Esophagus squamous epithelium (tissue), 5 donors: ENCODE measurements at places on chromosomes 2 and 18.

GRCh38 chr2:54772531-54772930 lies 49.1 kb downstream of the EML6 start:
- DNase-seq: no peak
- H3K4me1 ChIP-seq: peaks cover 21% of the 10 kb centered on the region
- H3K27ac ChIP-seq: no peak overlapping the region

- H3K27ac ChIP-seq: no peak overlapping the region
- no peak overlapping the region for H3K4me3 ChIP-seq
- H3K36me3 ChIP-seq: no peaks in the 10 kb centered on the region
- H3K4me1 ChIP-seq: peaks cover 41% of the 10 kb centered on the region
- no peak for DNase-seq
- no peaks in the 10 kb centered on the region for H3K27me3 ChIP-seq
Observed at GRCh38 chr2:168469281-168469988, 13.4 kb downstream of the CERS6 start.

DNA sequence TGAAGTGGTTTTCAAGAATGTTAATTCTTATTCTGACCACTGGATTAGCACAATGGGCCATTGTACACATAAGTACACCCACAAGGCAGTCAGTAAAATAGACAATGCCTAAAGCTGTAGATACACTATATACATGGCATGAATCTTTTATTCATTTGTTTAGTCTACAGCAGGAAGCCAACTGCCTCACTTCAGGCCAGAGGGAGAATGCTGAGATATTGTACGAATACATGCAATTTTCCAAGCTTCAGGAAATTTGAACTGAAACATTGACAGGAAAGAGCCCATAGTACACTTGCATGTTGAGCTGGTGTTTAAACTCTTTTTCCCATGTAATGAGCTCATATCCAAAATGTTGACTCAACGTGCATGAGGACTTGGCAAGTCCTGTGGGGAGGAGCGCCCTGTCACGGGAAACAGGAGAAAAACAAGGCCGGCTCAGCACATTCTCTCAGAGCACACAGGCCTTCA lies 111.6 kb upstream of the CYP1B1 start:
- no peaks in the 10 kb centered on the region for H3K27me3 ChIP-seq
- H3K36me3 ChIP-seq: no peaks in the 10 kb centered on the region
- H3K4me1 ChIP-seq: no peaks in the 10 kb centered on the region

DNA sequence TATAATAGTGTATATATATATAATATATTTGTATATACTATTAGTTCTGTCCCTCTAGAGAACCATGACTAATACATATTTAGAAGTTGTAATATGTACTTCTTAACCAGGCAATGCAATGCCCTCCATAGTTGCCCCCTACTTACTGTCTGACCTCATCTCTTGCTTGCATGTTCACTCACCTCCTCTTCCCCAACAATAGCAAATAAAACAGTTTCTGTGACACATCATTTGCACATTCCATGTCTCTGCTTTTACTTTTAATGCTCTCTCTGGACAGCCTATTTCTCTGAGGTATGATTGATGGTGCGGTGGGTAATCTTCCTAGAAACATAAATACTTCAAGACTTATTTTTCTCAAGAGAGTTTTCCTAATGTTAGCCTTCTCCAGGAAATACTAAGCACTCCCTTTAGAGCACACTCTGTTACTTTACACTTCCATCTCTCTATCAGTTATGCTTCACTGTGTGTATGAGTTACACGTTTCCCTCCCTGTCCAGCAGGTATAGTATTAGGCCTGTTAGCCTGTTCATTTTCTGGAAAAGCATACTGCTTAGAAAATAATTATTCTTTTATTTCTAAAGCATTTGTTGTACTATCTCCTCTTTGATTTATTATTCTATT lies 295.6 kb upstream of the LRATD1 start:
- H3K36me3 ChIP-seq: no peaks in the 10 kb centered on the region
- DNase-seq: no peak
- no peaks in the 10 kb centered on the region for H3K4me1 ChIP-seq
- H3K4me3 ChIP-seq: no peak overlapping the region
- no peak overlapping the region for H3K27ac ChIP-seq

GRCh38 chr18:34772887-34773286 lies 62.8 kb downstream of the DTNA start:
- DNase-seq: no peak
- peak overlapping the region; percentile 15 for H3K27ac ChIP-seq
- no peaks in the 10 kb centered on the region for H3K36me3 ChIP-seq
- no peak overlapping the region for H3K4me3 ChIP-seq

DNA sequence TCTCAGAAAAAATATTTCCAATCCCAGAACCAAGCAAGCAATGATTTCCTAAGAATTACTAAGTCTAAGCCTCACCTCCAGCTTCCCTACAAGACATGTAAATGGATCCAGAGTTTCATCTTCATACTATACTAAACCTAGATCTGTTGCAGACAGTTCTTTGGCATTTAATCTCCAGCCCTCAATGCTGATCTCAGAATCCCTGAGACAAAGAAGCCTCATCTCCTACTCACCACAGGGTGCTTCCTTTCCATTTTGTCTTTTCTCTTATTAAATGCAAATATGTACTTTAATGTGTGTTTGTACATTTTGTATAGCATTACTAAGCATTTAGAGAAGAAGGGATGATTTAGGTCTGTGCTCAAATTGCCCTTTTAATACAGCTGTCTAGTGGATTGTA lies 954.9 kb downstream of the TDRD15 start:
- no peaks in the 10 kb centered on the region for H3K4me1 ChIP-seq
- no peaks in the 10 kb centered on the region for H3K36me3 ChIP-seq
- H3K4me3 ChIP-seq: no peak overlapping the region
- DNase-seq: no peak

- no peaks in the 10 kb centered on the region for H3K27me3 ChIP-seq
- no peaks in the 10 kb centered on the region for H3K4me1 ChIP-seq
- no peak overlapping the region for H3K27ac ChIP-seq
- no peak for DNase-seq
- no peak overlapping the region for H3K4me3 ChIP-seq
Observed at GRCh38 chr2:66041902-66042657, 392.8 kb upstream of the MEIS1 start.

GRCh38 chr18:48355276-48356115 lies 53.7 kb downstream of the ZBTB7C start:
- H3K4me1 ChIP-seq: peaks cover 11% of the 10 kb centered on the region
- no peak overlapping the region for H3K27ac ChIP-seq
- no peaks in the 10 kb centered on the region for H3K36me3 ChIP-seq
- DNase-seq: no peak
- H3K4me3 ChIP-seq: no peak overlapping the region

GRCh38 chr2:165440367-165440766 lies 29.1 kb upstream of the CSRNP3 start:
- no peak for DNase-seq
- no peaks in the 10 kb centered on the region for H3K4me1 ChIP-seq
- no peaks in the 10 kb centered on the region for H3K36me3 ChIP-seq
- no peaks in the 10 kb centered on the region for H3K27me3 ChIP-seq
- H3K4me3 ChIP-seq: no peak overlapping the region

- H3K36me3 ChIP-seq: no peaks in the 10 kb centered on the region
- no peaks in the 10 kb centered on the region for H3K4me1 ChIP-seq
- DNase-seq: no peak
- H3K4me3 ChIP-seq: no peak overlapping the region
Observed at GRCh38 chr18:55547705-55548056, 40.3 kb downstream of the TCF4 start.

- no peak for DNase-seq
- no peak overlapping the region for H3K4me3 ChIP-seq
- no peaks in the 10 kb centered on the region for H3K4me1 ChIP-seq
- no peaks in the 10 kb centered on the region for H3K36me3 ChIP-seq
- no peak overlapping the region for H3K27ac ChIP-seq
- no peaks in the 10 kb centered on the region for H3K27me3 ChIP-seq
Observed at GRCh38 chr2:26900831-26901321, 52.9 kb downstream of the DPYSL5 start.

DNA sequence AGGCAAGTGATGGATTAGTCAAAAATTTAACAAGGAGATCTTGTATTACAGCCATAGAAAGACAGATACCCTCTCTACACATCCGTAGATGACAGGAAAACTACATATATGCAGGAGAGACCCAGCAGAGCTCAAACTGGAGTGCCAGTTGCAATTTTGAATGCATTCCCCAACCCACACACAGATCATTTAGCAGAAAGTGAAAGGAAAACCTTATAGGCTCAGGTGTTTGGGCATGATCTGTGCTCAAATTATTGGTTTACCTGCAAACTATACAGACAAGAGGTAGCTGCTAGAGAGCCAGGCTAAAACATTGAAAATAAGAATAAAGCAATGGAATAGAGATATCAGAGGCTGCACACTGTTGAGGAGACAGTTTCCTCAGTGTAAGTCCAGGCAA lies 51.8 kb downstream of the RAB3GAP1 start:
- H3K4me3 ChIP-seq: no peak overlapping the region
- no peaks in the 10 kb centered on the region for H3K4me1 ChIP-seq
- H3K27ac ChIP-seq: no peak overlapping the region
- H3K36me3 ChIP-seq: peaks cover 7% of the 10 kb centered on the region
- no peak for DNase-seq

DNA sequence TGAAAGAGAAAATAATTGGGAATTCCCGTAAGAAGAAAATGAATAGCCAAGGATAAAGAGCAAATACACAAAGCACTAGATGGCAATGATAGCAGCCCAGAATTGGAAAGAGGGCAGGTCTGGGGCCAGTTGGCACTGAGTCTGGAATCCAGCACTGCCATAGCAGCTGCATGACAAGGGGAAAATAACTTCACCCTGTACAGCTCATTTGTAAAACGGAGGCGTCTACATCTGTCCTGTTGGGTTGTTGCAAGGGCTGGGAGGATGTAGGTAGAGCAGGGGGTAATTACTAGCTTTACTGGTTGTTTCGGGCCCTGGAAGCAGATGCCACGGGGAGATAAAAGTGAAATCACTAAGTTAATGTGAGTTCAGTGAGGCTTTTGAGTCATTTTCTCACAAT lies 110.0 kb upstream of the RASGRP3 start:
- H3K27me3 ChIP-seq: no peaks in the 10 kb centered on the region
- no peak overlapping the region for H3K4me3 ChIP-seq
- H3K27ac ChIP-seq: peak overlapping the region; percentile 47
- DNase-seq: no peak

GRCh38 chr2:206713746-206714145 lies 4.5 kb downstream of the DYTN start:
- DNase-seq: no peak
- H3K36me3 ChIP-seq: no peaks in the 10 kb centered on the region
- no peak overlapping the region for H3K4me3 ChIP-seq
- H3K27ac ChIP-seq: no peak overlapping the region
- H3K4me1 ChIP-seq: no peaks in the 10 kb centered on the region
- no peaks in the 10 kb centered on the region for H3K27me3 ChIP-seq

DNA sequence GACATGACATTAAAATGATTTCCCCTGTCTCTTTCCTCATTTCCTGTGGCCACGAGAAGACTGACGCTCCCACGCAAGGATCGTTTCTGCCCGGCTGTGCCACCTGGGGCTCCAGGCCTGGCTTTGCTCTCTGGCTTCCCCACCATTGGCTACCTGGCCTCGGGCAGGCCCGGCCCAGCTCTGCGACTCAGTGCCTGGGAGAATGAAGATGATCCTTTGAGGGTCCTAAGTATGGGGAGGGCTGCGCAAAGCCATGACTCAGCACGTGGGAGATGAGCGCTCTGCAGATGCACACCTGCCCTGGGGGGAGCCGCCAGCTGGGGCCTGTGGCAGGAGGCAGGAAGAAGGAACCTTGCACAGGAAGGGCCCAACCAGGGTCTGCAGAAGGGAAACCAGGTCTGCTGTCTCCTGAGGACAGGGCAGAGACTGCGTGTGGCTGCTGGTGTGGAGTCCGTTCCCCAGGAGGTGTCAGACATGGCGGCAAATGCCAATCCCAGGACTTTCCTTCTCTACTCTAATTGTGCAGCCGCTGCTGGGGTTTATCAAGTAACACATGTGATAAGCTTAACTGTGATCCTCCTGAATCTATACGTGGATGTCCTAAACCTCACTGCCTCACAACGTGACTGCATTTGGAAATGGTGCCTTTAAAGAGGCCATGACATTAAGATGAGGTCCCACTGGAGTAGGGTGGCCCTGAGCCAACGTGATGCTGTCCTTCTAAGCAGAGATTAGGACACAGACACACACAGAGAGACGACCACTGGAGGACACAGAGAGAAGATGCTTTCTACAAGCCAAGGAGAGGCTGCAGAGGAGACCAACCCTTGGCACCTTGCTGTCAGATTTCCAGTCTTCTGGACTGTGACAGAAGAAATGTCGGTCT lies 32.9 kb downstream of the MBP start:
- no peak for DNase-seq
- peak overlapping the region; percentile 90 for H3K27ac ChIP-seq
- no peaks in the 10 kb centered on the region for H3K27me3 ChIP-seq

DNA sequence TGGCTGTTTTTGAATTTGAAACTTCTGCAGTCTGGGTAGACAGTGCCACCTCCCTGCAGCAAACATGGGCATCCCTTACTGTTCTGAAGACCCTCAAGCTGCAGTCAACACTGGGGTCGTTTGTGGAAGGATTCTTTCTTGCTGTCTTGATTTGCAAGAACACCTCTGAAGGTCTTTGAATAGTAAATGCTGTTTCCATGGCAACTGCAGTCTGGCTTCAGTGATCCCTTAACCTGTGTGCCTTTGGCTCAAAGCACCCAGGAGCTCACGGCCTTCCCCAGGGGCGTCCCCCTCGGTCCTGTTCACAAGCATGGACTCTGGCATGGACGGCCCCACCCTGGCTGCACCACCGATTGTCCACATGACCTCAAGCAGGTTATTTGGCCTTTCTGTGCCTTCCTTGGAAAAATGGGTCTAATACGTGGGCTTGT lies 38.3 kb downstream of the LRRFIP1 start:
- no peak for DNase-seq
- H3K27me3 ChIP-seq: peaks cover 22% of the 10 kb centered on the region
- no peaks in the 10 kb centered on the region for H3K36me3 ChIP-seq

DNA sequence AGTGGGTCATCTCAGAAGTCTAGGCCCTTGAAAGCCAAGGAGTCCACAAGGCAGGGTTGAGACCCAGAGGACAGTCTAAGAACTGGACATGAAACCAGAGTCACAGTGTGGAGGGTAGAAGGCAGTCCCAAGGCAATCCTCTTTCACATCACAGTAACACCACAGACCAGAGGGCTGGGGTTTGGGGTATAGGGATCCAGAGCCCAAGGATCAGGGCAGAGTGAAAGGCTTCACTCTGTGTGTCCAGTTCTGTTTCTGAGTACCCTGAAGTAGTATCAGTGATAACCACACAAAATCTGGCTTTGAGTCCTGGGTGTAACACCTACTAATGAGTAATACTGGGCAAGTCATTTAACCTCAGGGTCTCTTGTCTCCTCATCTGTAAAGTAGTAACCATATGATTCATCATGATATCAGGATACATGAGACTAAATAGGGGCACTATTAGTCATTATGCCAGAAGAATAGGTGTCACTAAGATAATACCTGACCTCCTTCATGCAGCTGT lies 91.0 kb downstream of the ICA1L start:
- no peak overlapping the region for H3K27ac ChIP-seq
- no peaks in the 10 kb centered on the region for H3K4me1 ChIP-seq
- no peaks in the 10 kb centered on the region for H3K36me3 ChIP-seq
- DNase-seq: no peak
- H3K4me3 ChIP-seq: no peak overlapping the region

GRCh38 chr18:12443551-12443950 lies 35.8 kb downstream of the PRELID3A start:
- H3K4me3 ChIP-seq: no peak overlapping the region
- H3K4me1 ChIP-seq: no peaks in the 10 kb centered on the region
- no peak overlapping the region for H3K27ac ChIP-seq
- H3K27me3 ChIP-seq: no peaks in the 10 kb centered on the region
